ENCODE measurements at places on chromosomes 7 and 10.

- no peak for DNase-seq
Observed at GRCh38 chr10:24213266-24213665, 4.3 kb downstream of the KIAA1217 start.

- DNase-seq: no peak
Observed at GRCh38 chr7:42096681-42097561, 140.1 kb downstream of the GLI3 start.

- no peak for DNase-seq
Observed at GRCh38 chr10:51162002-51162401, 87.7 kb downstream of the PRKG1 start.

DNA sequence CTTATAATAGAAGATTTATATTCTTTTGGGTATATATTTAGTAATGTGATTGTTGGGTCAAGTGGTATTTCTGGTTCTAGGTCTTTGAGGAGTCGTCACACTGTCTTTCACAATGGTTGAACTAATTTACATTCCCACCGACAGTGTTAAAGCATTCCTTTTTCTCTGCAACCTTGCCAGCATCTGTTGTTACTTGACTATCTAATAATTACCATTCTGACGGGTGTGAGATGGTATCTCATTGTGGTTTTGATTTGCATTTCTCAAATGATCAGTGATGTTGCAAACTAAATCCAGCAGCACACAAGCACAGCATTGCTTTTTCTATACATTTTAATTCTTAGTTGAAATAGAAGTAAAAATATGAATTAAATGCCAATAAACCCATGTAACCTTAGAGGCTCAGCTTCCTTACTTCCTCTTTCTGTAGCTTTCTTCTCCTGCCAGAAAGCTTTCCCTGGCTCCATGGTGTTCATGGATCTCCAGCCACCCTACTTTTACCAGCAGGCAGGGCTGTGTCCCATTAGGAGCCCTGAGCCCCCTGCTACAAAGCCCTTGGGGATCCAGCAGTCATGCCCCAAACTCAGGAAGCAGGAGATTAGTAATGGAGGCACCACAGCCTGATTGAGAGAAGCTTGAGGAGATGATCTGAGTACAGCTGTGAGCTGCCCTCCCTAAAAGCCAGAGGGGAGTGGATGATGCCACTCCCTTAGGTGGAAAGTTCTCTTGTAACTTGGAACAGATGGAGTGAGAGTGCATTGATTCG is 158.6 kb downstream of the TMEM178B start:
- DNase-seq: no peak

GRCh38 chr7:54888067-54888733 is 129.2 kb upstream of the SEC61G start:
- no peak for DNase-seq

Measured in activated T-helper 1 cell treated with anti-CD3 and anti-CD28 coated beads, Interleukin-12 subunit alpha, Interleukin-12 subunit beta, Interleukin-2, Interleukin-4 antibody, amounts not matched to agents 30 ng/mL and 10 ng/mL and 1 ng/mL, durations not matched to agents 14 hours and 24 hours and 36 hours (primary cell).